ENCODE measurements at places on chromosomes 4 and X.
A peak's percentile ranks its signal among the peaks of the same experiment; 100 is the strongest.

GRCh38 chr4:25773358-25773757 lies 89.4 kb downstream of the SEL1L3 start:
- no peak for DNase-seq

DNA sequence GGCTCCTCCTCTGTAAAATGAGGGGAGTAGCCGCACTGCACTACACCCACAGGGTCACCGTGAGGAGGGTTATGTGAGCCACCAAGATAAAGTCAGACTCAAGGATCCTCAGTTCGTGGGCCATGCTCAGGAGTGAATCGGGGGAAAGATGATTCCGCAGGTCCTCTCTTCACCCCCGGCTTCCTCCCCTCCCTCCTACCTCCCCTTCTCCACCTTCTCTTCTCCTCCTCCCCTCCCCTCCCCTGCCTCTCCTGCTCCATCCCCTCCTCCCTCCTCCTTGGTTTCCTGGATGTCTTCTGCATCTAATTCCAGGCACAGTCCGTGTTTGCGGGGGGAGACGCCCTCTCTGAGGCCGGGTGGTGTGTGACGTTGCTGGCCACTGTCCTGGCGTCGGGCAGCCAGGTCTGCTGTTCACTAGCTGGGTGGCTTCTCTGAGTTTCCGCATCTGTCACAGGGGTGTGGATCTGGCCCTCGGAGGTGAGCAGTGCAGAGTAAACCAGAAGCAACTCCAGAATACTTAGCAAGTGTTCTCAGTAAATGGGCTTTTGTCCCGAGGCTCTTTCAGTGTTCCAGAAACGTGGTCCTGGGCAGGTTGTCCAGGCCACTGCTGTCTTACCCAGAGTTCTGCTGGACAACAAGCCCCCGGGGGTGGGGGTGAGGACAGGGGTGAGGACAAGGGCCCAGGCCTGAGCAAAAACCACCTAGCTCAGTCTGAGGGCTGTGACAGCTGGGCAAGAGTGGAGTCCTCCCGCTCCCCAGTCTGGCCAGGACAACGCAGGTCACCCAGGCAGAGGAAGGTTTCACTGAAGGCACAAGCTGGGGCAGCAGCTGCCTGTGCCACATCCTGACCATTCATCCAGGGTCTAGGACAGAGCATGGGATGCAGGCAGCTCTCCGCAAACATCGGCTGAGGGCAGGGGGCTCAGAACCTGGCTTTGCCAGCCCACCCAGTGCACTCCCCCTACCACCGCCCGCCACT lies 92.4 kb downstream of the PPP2R2C start:
- no peak for DNase-seq

DNA sequence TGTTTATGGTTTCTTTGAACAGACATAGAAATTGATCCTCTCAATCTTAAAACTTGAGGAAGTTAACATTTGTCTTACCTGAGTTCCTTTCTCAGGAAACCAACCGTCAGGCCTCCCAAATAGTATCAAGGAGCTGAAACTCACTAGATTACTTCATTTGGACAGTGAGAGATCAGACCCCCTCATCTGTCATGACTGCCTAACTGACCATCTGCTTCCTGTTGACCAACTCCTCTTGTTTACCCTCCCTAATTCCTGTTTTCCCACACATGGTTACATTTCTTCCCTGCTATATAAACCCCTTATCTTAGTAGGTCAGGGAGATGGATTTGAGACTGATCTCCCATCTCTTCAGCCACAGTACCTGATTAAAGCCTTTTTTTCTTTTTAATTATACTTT lies 46.2 kb upstream of the NMU start:
- DNase-seq: no peak

- no peak for DNase-seq
Observed at GRCh38 chr4:33467291-33467690, 2747.1 kb downstream of the PCDH7 start.

- DNase-seq: no peak
Observed at GRCh38 chrX:26586570-26586969, 370.6 kb downstream of the MAGEB5 start.

DNA sequence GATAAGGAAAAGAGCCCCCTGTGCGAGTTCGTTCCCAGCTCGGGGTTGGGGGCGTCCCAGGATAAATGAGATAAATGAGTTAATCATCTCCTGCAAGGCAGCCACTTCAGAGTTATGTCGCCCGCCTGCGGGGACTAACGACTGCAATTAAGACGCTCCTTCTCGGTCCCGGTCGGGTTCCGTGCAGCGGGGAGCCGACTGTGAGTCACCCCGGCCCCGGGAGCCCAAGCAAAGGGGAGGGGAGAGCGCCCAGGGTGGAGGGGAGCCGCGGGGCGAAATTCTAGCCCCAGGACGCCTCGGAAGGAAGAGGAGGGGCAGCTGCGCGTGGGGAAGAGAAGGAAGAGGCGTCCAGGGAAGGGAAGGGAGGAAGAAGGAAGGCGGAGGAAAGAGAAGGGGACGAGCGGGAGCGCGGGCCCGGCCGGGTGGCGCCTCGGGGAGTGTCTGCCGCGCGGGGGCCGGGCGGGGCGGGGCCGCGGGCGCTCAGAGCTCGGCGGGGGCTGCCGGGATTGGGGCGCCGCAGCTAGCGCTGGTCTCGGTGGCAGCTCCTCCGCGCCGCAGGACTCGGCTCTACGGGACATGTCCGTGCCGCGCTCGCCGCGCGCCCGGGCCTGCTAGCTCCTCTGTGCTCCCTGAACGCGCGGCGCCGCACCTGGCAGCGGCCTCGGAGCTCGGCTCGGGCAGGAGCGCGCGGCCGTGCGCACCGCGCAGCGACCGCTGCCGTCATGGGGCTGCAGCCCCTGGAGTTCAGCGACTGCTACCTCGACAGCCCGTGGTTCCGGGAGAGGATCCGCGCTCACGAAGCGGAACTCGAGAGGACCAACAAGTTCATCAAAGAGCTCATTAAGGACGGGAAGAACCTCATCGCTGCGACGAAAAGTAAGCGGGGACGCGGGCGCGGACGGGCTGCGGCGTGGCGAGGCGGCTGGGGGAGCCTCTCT lies at the start of gene ARHGAP10:
TSS of gene ARHGAP10 (plus strand) at position 509 of the 938 bp plus-strand sequence. CDS start at position 723, 214 bp downstream.
- DNase-seq: peak; percentile 38

DNA sequence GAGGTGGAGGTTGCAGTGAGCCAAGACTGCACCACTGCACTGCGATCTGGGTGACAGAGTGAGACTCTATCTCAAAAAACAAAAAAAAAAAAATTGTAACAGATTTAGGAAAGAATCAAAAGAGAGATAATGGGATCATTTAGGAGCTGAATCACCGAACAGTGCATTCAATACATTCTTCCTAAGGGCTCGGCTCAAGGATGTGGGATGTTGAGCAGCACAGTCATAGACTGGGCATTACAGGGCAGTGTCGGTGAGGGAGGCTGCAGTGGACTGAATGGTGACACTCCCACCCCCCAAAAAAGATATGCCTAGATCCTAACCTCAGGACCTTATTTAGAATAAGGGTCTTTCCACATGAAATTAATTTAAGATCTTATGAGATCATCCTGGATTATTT lies 70.0 kb downstream of the EVC2 start:
- DNase-seq: no peak

DNA sequence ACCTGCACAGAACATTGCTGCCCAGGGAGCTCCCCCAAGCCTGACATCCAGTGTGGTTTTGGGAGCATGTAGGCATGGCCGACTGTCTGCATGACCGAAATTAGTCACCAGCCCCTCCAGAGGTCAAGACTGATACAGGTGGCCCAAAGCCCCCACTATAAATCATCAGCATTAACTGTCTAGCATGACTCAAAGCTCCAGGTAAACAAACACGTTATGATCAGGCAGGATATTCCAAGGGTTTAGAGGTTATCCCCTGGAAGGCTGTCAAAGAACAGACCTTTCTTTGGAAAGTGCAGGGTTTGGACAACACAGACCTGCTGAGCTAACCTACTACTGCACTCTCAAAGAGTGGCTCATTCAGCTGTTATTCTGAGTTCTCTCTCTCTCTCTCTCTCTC lies 2.1 kb upstream of the FAM9A start:
- DNase-seq: no peak

GRCh38 chrX:13085526-13085925 lies 41.1 kb upstream of the FAM9C start:
- DNase-seq: no peak

GRCh38 chr4:15836362-15836761 lies 58.2 kb downstream of the CD38 start:
- no peak for DNase-seq

DNA sequence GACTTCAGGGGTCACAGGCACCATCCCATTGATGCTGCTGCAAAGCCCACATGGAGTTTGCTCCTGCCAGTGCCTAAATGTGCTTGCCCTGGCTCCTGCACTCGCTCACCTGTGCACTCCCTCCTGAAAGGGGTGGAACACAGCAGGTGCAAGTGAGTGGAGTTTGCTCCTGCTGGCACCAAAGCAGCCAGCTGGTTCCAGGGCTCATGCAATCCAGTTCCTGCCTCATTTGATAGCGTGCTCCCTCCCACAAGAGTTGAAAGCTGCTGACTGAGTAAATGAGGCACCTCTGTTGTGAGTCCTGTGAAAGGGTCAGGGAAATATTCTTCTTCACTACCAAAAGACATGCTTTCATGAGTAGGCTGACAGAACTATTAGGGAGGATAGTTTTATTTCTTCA lies 30.5 kb downstream of the CXCL8 start:
- DNase-seq: no peak

- no peak for DNase-seq
Observed at GRCh38 chr4:174540175-174540574, 17.9 kb upstream of the HPGD start.

DNA sequence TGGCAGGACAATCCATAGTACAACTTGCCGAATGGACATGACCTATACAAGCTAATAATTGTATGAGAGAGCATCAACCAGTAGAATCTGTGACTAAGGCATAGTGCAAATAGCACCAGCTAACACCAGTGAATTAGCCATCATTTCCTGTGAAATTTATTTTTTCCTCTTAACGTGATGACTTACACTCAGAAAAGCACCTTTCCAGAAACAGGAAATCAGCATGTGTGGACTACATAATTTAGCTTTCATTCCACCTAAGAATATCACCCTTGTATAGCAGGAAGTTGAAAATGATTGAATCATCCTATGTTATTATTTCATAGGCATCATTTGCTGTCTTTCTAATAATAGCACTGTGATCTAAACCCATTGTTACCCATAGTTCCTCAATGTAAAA lies 1393.4 kb upstream of the PCDH7 start:
- DNase-seq: no peak

- no peak for DNase-seq
Observed at GRCh38 chr4:15809058-15809457, 30.9 kb downstream of the CD38 start.

DNA sequence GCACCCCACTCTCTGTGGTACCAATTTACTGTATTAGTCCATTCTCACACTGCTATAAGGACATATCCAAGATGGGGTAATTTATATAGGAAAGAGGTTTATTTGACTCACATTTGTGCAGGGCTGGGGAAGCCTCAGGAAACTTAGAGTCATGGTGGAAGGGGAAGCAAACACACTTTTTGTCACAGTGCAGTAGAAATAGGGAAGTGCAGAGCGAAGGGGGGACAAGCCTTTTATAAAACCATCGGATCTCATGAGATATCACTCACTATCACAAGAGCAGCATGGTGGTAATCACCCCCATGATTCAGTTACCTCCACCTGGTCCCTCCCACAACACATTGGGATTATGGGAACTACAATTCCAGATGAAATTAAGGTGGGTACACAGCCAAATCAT lies 766.9 kb upstream of the PCDH10 start:
- DNase-seq: no peak

DNA sequence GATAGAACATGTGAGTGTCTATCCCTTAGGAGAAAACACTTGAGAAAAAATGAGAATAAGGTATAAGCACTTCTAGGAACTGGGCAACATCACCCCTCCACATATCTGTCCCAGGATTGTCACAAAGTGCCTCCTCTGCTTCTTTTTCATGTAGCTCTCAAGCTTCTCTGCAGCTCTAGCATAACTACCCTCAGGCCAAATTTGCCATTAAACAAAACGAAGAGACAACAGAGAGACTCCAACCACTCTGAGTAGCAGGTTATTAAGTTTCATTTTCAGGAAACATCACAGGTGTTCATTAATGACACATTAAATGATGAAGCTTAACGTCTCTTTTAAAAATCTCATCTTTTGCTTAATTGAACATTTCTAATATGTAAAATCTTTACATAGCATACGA lies 580.0 kb downstream of the GALNTL6 start:
- no peak for DNase-seq

GRCh38 chrX:135431886-135432285 lies 10.1 kb downstream of the SMIM10L2A start:
- DNase-seq: no peak

GRCh38 chr4:89664521-89664920 lies 172.4 kb downstream of the SNCA start:
- DNase-seq: no peak

DNA sequence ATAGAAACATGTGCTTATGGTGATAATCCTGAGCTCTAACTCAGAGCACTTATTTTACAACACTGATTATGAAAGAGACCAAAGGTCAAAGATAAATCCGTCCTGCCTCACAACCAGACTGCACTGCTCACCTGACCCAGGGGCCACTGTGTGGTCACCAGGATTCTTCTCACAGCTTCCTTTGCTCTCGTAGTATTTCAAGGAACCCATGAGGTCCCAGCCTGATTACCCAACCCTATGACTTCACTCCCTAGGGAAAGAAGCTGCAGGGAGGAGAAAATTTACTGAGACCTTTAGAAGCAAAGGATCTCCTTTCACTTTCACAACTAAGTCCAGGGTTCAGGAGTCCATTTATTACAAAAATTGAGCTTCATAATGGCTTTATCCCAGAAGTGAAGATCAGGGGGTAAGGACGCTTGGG lies 9.6 kb downstream of the SLC25A5 start:
- no peak for DNase-seq

GRCh38 chr4:113355550-113356371 lies 306.3 kb downstream of the ANK2 start:
- DNase-seq: peak; percentile 24

DNA sequence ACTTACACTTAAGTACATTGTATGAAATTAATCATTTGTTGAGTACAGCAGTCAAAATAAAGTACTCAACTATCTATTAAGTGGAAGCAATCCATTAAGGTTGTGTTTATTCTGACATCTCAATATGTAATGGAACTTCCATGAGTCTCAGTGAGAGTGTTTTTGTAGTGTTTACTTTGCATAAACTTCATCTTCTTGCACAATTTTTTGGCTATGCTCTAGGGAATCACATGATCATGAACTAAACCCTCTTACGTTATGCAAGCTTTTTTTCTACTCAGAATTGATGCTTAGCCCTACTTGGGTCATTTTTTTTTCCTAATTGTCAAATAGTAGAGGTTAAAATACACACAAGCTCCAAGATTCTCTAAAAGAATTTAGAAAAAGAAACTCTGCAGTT lies 21.1 kb upstream of the PIGA start:
- DNase-seq: no peak

GRCh38 chr4:168757500-168757899 lies 252.6 kb downstream of the CBR4 start:
- DNase-seq: no peak

GRCh38 chrX:48156014-48156413 lies 25.6 kb downstream of the SPACA5B start:
- DNase-seq: no peak

- DNase-seq: no peak
Observed at GRCh38 chrX:29257521-29257920, 670.3 kb downstream of the IL1RAPL1 start.
